Activated CD4-positive, alpha-beta T cell treated with anti-CD3 and anti-CD28 coated beads for 36 hours (primary cell): ENCODE measurements at places on chromosomes 3 and 15.

DNA sequence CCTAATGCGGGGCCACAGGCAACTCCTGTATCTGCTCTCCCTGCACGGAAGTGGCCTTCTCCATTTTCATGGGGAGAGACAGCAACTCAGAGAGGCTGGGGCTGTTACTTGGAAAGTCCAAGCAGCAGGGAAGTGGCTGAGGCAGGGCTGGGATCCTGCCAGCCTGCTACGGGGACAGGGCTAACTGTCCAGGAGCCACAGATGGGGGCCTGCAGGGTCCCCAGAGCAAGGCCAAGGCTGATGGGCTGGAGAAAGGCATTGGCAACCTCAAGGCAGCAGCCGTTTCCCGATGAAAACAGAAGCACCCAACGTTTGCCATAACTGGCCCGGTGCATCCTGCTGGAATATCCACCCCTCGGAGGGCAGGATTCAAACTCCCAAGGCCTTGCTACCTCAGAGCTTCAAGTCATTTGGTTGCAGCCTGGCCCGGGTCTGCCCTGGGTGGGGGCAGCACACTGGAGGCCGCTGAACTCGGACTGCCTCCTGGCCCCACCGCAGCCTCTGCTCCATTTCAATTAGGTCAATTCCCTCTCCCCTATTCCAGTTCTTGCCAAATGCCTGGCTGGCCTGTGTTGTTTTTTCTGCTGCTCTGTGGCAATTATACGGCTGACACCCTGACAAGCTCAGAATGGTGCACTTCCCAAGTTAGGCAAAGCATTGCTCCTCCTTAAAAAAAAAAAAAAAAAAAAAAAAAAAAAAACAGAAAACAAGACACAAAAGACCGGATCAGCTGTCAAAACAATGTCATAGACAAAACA lies 143.5 kb downstream of the NUP210 start:
- DNase-seq: no peak

GRCh38 chr15:29774900-29775299 lies 47.4 kb downstream of the TJP1 start:
- no peak for DNase-seq

DNA sequence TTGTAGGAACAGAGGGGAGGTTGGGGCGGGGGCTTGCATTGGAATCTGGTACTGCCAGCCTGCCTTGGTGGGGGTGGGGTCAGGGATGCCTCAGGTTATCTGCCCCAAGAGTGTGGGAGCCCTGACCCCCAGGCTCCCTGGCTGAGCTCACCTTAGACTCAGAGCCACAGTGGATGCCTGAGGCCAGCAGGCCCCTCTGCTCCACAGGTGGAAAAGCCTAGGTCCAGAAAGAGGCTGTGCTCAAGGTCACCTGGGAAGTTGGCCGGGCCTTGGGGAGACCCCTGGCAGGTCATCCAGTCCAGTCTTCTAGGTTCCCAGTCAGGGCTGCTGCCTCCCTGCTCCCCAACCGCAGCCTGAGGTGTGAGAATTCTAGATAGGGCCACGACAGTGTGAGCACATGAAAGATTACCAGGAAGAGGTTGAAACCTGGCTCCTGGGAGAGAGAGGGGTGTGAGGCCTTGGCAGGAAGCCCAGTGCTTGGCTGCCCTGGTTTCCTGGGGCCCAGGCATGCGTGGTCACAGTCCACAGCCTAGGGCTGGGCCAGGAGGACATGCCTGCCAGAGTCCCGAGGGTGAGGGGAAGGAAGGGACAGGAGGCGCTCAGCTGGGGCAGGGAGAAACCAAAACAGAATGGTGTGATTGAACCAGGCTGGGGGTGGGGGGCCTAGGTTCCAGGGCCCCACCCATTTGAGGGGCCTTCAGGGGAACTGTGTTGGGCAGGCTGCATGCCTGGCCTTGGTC lies 4.9 kb downstream of the HDAC11 start:
- peak; percentile 24 for DNase-seq

- DNase-seq: no peak
Observed at GRCh38 chr15:74870436-74871215, 2.5 kb downstream of the SCAMP2 start.

GRCh38 chr15:83358972-83359564 lies 74.6 kb upstream of the BNC1 start:
- no peak for DNase-seq
